ENCODE measurements at places on chromosomes 11 and 22.
A peak's percentile ranks its signal among the peaks of the same experiment; 100 is the strongest.

GRCh38 chr11:59776210-59777066 lies 21.3 kb downstream of the STX3 start:
- no peak for DNase-seq

DNA sequence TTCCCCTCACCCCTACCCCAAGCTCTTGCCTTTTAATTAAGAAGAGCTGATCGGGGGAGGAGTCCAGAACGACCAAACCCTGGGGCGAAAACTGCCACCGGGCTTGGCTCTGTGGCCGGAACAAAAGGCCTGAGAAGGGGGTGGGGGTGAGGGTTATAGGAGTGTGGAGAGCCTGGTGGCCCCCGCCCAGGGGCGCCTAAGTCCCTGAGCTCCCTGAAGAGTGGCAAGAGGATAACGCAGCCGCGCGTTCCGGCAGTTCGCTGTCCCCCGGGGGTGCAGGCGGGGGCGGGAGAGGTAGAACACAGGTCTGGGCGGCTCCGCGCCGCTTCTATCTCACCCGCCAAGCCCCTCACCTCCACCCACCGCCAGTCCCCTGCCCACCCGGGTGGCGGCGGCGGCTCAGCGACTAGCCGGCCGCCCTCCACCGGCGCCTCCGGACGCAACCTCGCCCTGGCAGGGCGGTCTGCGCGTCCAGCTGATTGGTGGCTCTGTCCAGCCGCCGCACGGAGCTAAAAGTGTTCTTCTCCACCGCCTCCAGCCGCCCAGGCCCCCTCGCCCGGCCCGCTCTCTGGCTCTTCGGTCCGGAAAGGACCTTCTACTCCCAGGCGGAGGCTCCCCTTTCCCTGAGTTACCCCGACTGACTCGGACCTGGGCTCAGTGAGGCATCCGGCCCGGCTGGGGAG lies 18.7 kb upstream of the BDNF start:
- no peak for DNase-seq

- DNase-seq = no peak
These were observed 44.7 kb upstream of the CXCR5 start for GRCh38 chr11:118838905-118839553.

GRCh38 chr22:19679522-19680101 lies 34.7 kb upstream of the SEPTIN5 start:
- DNase-seq = peak; percentile 24

DNA sequence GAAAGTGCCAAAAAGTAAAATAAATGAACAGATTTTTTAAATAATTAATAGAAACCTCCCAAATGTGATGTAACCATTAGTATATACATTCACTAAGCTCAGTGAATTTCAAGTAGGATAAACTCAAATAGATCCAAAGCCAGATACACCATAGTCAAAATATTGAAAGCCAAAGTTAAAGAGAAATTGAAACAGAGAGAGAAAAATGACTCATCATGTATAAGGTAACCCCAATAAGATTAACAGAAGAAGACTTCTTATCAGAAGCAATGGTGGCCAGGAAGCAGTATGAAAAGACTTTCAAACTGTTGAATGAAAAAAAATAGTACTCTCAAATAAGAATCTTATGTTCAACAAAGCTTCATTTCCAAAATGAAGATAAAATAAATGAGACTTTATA lies 70.5 kb downstream of the LUZP2 start:
- DNase-seq = no peak

DNA sequence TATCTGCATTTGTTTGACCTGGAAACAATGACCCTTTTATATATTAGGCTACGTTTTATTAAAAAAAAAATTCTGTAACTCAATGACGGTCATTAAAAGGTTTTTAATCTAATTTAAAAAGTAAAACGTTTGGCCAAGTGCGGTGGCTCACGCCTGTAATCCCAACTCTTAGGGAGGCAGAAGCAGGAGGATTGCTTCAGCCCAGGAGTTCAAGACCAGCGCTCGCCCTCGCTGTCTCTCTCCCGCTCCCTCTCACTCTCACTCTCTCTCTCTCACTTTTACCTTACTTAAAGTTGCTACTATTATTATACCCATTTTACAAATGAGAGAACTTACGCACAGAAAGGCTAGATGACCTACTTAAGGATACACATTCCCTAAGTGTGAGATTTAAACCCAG lies 814 bp upstream of the NARS2 start:
- no peak for DNase-seq

DNA sequence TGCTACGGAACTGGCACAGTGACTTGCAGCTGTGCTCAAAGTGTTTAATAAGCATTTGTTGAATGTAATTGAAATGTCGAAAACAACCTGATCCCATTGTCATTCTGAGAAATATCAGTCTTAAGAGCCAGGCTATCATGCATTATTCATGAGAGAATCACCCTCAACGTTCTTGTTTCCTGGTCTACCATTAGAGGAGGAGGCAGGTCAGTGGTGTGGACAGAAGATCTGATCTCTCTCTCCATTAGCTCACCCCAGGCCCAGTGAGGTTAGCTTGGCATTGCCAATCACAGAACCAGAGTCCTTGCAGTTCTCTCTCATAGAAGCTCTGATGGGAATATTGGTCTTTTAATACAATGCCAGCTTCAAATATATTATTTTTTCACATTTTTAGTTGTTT lies 121.1 kb upstream of the SPON1 start:
- DNase-seq = no peak

- no peak for DNase-seq
These were observed 345.5 kb downstream of the LUZP2 start for GRCh38 chr11:24842308-24842707.

GRCh38 chr11:60252213-60253108 lies 9.5 kb upstream of the MS4A4E start:
- DNase-seq = no peak

DNA sequence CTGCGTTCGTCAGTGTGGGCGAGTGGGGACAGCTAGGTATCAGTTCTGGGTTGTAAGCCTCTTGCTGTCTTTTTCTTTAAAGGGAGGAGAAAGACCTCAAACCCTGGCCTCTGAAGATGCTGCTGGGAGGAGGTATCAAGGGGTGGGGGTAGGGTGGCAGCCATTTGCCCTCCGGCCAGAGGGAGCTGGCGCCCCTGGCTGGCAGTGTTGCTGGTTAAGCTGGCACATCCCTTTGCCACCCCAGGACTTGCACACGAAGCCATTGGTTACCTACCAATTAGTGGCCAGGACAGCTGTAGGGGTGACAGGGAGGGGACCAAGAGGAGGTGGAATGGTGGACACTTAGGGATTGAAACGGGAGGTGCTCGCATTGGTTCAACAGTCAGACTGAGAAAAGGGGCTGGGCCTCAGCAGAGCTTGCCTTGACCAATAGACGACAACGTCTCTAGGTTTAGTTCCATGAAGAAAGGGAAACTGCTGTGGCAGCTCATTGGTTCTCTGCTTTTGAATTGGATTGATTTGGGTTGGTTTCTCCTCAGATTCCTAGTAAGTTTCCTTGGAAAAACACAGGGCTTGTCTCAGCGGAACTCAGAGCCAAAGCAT lies 77.9 kb downstream of the ST3GAL4 start:
- no peak for DNase-seq

DNA sequence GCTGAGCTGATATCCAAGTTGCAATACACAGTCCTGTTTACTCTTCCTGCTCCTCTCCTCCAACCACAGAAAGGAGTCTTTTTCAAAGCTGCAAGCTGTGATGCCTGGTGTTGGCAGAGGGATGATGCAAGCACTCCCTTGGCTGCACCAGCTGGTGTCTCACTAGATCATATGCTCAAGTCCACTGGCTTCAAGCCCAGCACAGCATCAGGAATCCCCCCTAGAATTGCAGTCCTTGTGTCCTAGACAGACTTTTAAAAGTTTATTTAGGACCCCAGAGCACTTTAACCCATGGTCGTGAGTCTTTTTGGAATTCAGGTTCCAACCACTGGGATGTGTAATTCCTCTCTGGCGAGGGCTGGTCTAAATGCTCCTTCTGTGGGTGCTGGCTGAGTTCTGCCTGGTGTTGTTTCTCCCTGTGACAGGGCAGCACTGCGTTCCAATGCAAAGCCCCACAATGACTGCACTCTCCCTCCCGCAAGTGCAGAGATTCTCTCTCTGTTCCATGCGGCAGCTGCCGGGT lies 1.9 kb upstream of the HEPN1 start:
- no peak for DNase-seq

DNA sequence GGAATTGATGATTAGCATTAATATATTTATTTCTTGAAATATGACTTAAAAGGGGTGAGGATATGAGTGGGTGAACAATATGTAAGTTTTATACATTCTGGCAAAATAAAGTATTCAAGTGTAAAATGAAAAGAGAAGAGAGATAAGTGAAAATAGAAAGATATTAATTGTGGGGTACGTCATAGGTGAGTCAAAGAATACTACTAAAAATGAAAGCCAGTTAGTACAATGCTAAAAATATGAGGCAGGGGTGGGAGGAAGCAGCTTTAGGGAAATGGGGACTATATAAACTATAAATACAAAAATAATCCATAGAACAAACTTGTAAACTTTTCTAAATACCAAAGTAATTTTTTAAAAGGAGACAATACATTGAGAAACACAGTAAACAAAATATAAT lies 661.4 kb downstream of the CNTN5 start:
- DNase-seq = no peak

GRCh38 chr11:130888790-130889189 lies 27.5 kb downstream of the SNX19 start:
- DNase-seq = no peak

- DNase-seq = no peak
These were observed 4.5 kb upstream of the RFPL1 start for GRCh38 chr22:29433856-29434255.

All from stimulated activated CD8-positive, alpha-beta memory T cell treated with anti-CD3 and anti-CD28 coated beads, Interleukin-2, amount 100 ng/mL, for 1 hour (primary cell).